ENCODE measurements at places on chromosomes 7 and 10. TPM values are rescaled to one million over a fixed set of nuclear protein-coding genes. Genes with fewer than 3 reads are reported as not detected.

The VIPR2 gene
- not detected for total RNA-seq

The SLC18A3 gene
- total RNA-seq: not detected

The AGR2 gene
- not detected for total RNA-seq

The DYNC1I1 gene
- total RNA-seq: 3.9 TPM

DNA sequence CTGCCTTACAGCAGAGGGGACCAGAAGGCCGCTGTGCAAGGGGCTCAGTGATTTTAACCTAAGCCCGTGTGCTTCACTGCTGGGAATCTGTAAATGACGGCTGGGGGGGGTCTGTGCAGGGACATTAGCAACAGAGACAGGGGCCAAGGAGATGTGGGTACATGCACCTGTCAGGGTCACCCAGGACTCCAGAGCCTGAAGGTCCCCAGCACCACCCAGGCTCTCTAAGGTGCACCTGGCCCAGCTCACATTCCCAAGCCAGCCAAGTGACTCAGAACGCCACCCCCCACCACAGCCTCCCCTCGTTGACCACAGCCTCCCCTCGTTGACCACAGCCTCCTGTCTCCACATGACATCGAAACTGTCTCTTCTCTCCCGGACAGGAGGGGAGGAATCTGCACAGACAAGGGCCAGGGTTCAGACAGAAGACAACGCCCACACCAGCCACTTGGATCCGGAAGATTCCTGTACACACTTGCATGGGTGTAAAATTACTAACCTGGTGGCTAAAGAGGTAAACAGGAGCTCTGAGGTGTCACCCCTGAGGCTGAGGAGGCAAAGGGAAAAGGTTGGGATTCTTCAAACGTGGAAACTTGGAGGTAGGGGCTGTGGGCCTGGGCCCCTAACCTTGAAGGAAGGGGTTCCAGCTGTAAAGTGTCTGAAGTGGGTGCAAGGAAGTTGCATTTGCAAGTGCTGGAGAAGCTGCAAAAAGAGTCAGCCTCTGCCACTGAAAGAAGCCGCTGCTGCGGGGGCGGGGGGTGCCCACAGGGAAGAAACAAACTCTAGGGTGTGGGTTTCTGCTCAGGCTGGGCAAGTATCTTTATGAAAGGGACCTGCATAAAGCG lies 27.0 kb downstream of the CALML3 start:
- peaks cover 58% of the 10 kb centered on the region for H3K4me1 ChIP-seq
- H3K27ac ChIP-seq: no peak overlapping the region
- no peaks in the 10 kb centered on the region for H3K27me3 ChIP-seq
- H3K36me3 ChIP-seq: no peaks in the 10 kb centered on the region

- peaks cover 35% of the 10 kb centered on the region for H3K36me3 ChIP-seq
- H3K4me3 ChIP-seq: no peak overlapping the region
- H3K27me3 ChIP-seq: no peaks in the 10 kb centered on the region
- no peak overlapping the region for H3K27ac ChIP-seq
- H3K4me1 ChIP-seq: no peaks in the 10 kb centered on the region
These were observed 68.3 kb downstream of the SNX13 start for GRCh38 chr7:17871815-17872533.

DNA sequence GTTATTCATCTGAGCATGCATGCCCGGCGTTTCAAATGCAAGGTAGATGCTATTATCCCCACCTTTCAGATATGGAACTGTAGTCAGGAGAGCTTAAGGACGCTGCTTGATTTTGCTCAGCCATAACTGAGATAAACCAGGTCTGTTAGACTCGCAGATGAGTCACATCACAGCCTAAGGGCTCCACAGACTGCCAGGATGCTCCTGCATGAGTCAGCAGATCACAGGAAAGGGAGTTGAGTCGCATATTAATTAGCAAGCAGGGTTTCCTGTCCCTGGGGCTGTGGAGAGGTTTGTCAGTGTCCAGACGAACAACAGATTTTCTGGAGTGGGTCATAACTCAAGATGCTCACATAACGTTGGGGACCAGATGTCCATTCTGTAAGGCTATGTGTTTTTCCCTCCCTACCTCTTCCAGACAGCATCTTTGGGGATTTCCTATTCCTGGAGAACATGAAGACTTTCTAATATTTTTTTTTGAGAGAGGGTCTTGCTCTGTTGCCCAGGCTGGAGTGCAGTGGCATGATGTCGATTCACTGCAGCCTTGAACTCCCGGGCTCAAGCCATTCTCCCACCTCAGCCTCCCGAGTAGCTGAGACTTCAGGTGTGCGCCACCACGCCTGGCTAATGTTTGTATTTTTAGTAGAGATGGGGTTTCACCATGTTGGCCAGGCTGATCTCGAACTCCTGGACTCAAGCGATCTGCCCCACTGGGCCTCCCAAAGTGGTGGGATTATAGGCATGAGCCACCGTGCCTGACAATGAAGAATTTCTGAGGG lies 36.7 kb downstream of the PFKFB3 start:
- peak; percentile 92 for DNase-seq
- H3K27ac ChIP-seq: peak overlapping the region; percentile 24
- H3K4me3 ChIP-seq: no peak overlapping the region

DNA sequence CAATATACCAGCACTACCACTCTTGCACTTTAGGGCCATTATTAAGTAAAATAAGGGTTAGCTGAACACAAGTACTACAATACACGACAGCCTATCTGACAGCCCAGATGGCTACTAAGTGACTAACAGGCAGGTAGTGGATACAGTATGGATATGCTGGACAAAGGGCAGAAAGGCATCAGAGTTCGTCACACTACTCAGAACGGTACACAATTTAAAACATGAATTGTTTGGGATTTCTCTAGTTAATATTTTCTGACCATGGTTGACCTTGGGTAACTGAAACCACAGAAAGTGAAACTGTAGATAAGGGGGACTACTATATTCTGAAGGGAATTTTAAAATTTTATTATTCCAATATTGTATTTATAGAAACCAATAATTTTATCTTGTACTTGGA lies 101.3 kb upstream of the SKAP2 start:
- H3K36me3 ChIP-seq: no peaks in the 10 kb centered on the region
- H3K27me3 ChIP-seq: no peaks in the 10 kb centered on the region
- DNase-seq: no peak
- no peak overlapping the region for H3K27ac ChIP-seq
- H3K4me3 ChIP-seq: no peak overlapping the region

GRCh38 chr10:98957801-98958200 lies 277.9 kb downstream of the HPSE2 start:
- H3K4me1 ChIP-seq: peaks cover 36% of the 10 kb centered on the region
- H3K36me3 ChIP-seq: no peaks in the 10 kb centered on the region
- peak overlapping the region; percentile 86 for H3K27ac ChIP-seq
- H3K27me3 ChIP-seq: no peaks in the 10 kb centered on the region
- DNase-seq: peak; percentile 20

GRCh38 chr10:51640120-51640819 lies 59.1 kb downstream of the CSTF2T start:
- 0 out of 2 replicates have a peak, but pooled peaks cover 4% of the 10 kb centered on the region for H3K27me3 ChIP-seq
- H3K36me3 ChIP-seq: no peaks in the 10 kb centered on the region
- H3K4me3 ChIP-seq: no peak overlapping the region
- no peak for DNase-seq
